ENCODE measurements at places on chromosomes 7 and 10. TPM values are rescaled to one million over a fixed set of nuclear protein-coding genes. Genes with fewer than 3 reads are reported as not detected.

The SLC18A3 gene
- total RNA-seq: not detected

DNA sequence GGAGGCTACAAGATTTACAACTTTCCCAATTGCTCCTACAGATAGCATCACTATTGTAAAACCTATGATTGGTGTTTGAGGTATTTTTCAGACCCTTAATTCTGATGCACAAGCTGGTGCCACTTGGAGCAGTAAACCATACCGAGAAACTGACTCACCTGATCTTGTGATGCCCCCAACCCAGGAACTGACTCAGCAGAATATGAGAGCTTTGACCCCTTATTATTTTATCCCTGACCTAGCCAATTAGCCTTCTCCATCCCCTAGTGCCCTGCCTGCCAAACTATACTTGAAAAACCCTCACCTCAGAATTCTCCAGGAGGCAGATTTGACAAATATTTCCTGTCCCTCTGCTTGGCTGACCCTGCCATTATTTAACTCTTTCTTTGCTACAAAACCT is 585.9 kb upstream of the GHITM start:
- no peak for DNase-seq

The C7orf25 gene
- 10.4 TPM for total RNA-seq

- DNase-seq: peak; percentile 76
Measured at GRCh38 chr7:134669845-134670373, 23.3 kb downstream of the BPGM start.

- no peak for DNase-seq
Measured at GRCh38 chr10:76916536-76916935, 721.1 kb downstream of the KCNMA1 start.

- no peak for DNase-seq
Measured at GRCh38 chr7:116095396-116095795, 64.8 kb upstream of the TFEC start.

The FFAR4 gene
- 0.61 TPM for total RNA-seq
